Activated naive CD8-positive, alpha-beta T cell treated with anti-CD3 and anti-CD28 coated beads, Interleukin-2, amount 50 U/mL, for 24 hours (primary cell): ENCODE measurements at places on chromosomes 16 and 17.

DNA sequence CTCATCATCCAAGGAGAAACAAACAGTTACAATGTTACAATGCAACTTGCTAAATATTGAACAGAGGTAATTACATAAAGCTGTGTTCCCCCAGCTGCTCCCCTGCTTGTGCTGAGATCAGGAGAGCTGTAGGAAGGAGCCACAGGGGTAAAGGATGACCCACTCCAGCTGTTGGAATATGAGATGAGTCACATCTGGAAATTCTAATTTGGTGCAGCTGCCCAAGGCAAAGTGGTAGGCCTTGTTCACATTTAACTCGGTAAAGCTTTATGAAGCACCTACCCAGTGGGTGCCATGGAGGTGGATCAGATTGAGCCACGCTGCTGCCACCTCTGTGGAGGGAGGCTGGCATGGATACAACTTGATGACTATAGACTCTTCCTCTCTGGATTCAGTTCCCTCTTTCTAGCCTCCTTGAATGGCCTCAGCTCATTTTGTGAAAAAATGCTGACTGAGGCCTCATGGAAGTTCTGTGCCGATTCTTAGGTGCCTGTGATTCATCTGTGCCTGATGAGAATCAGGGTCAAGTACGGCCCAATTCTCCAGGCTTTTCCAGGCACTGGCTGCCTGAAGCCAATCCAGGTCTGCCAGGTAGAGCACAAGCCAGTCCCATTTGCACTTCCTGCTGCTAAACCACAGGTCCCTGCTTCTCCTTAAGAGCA, 7.4 kb downstream of the ZNF689 start:
- no peak for DNase-seq

DNA sequence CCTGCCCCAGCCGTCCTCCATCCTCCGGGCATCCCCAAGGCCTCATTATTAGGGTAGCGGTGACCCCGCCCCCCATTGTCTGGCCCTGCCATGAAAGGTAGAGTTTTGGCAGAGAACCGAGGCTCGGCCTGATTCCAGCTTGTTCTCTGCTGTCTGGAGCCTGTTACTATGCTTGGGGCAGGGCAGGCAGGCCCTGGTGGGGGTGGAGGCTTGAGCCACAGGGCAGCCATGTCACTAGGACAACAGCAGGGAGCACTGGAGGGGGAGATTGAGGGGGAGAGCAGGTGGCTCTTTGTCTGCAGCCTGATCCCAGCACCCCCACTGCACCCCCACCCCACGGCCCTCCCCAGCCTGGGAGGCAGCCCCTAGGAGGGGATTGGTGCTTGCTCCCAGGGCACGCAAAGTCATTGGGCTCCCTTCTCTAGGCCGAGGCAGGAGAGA, 15.4 kb downstream of the RHBDL3 start:
- no peak for DNase-seq

DNA sequence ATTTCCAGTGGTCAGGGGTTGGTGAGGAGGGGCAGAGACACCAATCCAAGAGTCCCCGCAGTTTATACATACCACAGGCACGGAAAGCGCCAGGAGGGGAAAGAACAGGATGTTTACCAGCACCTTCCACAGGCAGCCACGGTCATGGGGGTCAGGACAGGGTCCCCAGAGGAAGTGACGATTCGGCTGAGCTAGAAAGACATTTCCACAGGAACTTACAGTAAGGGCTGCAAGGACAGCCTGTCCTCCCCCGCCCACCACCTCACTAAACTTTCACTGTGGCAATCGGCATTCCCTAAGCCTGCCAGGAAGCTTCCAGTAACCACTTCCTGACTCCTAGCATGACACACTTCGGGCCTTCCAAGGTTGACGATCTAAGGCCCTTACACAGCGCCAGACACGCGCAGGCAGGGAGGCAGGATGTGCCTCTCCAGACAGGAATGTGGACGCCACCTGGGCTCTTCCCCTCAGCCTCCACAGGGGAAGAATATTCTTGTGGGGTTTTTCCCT, 1.2 kb upstream of the MT2A start:
- DNase-seq = peak; percentile 35

GRCh38 chr16:813916-814412, 13.4 kb upstream of the GNG13 start:
- DNase-seq = no peak
